Pulmonary artery endothelial cell (primary cell): ENCODE measurements at places on chromosomes 5 and 9. TPM values are rescaled to one million over a fixed set of nuclear protein-coding genes. Genes with fewer than 3 reads are reported as not detected.

DNA sequence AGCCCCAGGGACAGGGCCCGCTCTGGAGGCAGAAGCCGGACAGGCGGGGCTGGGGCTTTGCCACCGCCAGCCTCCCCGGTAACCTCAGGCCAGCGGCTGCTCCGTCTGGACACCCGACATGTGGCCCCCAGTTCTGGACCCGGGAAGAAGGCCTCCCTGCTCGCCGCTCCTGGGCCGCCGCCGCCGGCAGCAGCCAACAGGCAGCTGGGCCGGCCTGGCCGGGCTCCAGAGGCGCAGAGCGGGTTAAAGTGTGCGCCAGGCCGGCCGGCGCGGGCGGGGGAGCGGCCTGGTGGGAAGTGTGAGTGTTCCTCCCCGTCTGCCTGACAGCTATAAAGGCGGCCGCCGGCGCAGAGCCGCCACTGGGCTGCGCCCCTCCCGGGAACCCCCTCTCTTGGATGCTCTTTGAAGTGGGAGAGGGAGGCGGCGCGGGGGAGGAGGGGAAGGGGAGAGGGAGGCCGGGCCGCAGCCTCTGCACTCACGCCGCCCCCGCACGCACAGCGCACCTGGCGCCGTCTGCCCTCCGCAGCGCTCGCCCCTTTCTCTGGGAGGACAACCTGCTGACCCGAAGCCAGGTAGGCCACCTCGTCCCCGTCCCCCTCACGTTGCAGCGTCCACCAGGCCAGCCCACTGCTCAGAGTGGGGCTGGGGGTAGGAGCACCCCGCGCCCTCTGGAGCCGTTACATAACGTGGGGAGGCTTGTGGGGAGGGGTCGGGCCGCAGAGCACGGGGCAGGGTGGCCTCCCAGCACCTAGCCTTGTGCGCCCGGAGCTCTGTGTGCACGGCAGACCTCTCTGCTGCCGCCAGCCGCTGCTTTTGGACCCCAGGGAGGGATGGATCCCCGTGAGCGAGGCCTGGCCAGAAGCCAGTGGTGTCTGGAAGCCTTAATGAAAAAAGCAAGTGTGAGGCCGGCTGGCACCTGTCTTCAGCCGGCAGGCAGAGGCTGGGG lies at the start of gene ADAMTSL2:
TSS of gene ADAMTSL2 (plus strand) at position 359 of the 946 bp plus-strand sequence. CDS start 2,009 bp downstream, outside the sequence.
- no peak for DNase-seq

DNA sequence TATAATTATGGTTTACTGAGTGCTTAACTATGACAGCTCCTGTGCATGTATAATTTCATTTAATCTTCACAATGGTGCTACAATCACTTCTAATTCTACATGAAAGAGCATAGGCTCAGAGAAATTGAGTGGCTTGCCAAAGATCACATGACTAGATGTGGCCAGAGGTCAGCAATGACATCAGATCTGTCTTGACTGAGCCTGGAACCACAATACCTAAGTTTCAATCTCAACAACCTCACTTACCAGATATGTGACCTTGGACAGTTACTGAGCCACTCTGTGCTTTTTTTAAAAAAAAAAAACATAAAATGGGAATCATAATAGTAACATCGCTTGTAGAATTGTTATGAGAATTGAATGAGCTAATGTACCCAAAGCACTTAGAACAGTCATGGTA lies 130.7 kb downstream of the TRIM32 start:
- DNase-seq, result no peak

- DNase-seq, result no peak
Observed at GRCh38 chr5:81192373-81192750, 40.8 kb upstream of the CKMT2 start.

- no peak for DNase-seq
Observed at GRCh38 chr9:35919212-35920008, 10.1 kb downstream of the SPAAR start.

GRCh38 chr5:53453898-53454718 lies 26.3 kb upstream of the FST start:
- DNase-seq, result no peak

Gene IL9
- total RNA-seq, result not detected in 2 replicates

DNA sequence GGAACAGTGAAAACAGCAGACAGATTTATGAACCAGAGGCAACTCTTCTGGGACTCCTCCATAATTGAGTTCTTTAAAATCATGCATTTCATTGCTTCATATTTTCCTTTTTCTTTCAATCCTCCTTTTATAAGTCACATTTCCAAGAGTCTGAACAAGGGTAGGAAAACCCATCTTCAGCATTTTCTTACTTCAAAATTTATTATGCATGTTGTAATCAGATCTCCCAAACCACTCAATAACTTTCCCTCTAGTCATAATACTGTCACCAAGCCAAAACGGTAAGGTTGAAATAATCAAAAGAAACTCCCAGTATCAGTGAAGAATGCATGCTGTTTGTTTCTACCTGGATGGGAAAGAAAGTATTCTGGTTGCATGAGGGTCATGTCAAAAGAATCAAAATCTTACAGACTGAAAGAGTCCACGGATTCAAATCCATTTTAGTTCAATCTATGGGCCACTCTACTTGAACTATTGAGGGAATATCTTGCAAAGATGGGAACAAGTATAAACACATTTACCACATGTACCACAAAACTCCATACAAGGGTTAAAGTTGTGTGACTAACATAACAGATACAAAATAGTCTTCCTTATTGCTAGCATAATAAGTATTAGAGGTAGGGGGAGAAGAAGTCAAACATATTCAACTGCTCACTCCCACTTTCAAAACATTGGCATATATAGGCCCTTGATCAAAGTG lies 797.3 kb downstream of the MAT2B start:
- no peak for DNase-seq

DNA sequence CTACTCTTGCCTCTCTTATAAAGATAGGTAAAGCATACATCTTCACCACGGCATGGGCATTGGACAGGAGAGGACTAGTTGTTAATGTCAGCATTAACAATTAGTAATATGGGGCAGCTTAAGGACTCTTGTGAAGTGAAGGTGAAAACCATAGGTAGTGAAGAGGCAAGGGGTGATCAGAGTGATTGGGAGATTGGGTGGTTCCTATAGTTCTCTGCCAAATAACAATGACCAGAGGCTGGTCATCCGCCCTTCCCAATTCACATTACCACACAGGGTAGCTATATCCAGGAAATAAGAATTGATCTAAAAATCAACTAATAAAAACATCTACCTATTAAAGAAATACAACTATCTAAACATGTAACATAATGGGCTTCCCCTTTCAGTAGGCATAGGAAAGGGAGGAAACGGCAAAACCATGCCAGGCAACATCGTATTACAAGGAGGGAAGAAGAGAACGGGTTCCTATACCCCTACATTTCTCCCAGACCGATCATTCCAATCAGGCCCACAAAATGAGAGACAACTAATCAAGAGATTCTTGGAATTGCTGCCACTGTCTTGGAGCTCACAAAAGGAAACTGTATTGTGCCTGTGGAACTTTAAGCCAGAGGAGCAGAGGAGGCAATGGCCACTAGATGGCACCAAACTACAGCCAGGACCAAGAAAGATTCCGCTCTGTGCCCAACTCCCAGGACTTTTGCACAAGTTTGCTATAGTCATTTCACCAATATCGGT lies 121.6 kb downstream of the FBXL17 start:
- peak; percentile 64 for DNase-seq

DNA sequence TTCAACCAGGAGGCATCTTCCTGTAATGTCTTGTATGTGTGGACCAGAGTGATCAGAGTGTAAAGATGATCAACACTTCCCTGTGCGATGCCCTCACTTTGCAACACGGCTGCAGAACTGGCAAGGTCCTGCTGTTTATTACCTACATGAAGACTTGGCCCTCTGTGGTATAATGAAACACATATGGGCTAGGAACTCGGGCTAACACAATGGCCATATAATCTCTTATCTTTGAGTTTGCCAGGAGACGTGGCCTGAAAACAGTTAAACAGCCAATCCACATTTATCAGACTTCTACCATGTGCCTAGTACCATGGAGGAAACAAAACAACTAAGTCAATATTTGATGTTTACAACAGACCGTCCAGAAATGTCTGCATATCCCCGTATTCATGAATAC lies 145.5 kb downstream of the ZNF462 start:
- no peak for DNase-seq

Gene WDR70
- 35.9 and 37.5 TPM in 2 replicates for total RNA-seq
